ENCODE measurements at places on chromosomes 1 and 21. TPM values are rescaled to one million over a fixed set of nuclear protein-coding genes. Genes with fewer than 3 reads are reported as not detected.

Gene PLOD1
- total RNA-seq, result 229 TPM

Gene C4BPA
- not detected for total RNA-seq

Gene CA14
- not detected for total RNA-seq

DNA sequence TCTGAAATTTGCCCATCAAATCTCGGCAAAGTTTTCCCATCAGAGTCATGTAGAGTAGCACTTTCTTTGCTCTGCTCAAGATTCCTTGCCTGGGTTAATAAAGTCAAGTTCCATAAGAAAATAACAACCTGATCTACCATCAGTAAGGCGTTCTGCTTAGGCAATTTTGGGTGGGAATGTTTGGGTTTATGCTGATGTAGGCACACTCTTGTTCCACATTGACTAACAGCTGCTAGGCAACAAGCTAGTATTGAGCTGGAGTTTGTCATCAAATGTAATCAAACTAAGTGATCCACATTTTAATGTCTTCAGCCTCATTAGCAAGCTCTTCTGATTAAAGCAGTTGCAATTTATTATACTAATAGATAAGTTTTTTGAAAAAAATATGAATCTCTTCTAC lies 12.1 kb upstream of the HMCN1 start:
- DNase-seq, result no peak

Gene NUDT4B
- total RNA-seq, result 8.8 TPM

Gene CD1C
- not detected for total RNA-seq

All from SJSA1 (cell line).